ENCODE measurements at places on chromosomes 12 and 14. TPM values are rescaled to one million over a fixed set of nuclear protein-coding genes. Genes with fewer than 3 reads are reported as not detected.

Gene ATP23
- 5.3 TPM for total RNA-seq

Gene WDHD1
- 1.8 TPM for total RNA-seq

Gene KLRK1
- 0.96 TPM for total RNA-seq

Gene PTCSC3
- not detected for total RNA-seq

Gene POP5
- total RNA-seq, result 17.9 TPM

Gene WNT1
- 1.8 TPM for total RNA-seq

Gene THAP2
- total RNA-seq, result 12.6 TPM

Gene NANOG
- not detected for total RNA-seq

GRCh38 chr14:41817626-41818025, 210.9 kb downstream of the LRFN5 start:
- no peaks in the 10 kb centered on the region for H3K27me3 ChIP-seq
- no peak for DNase-seq
- H3K4me3 ChIP-seq, result no peak overlapping the region
- H3K4me1 ChIP-seq, result no peaks in the 10 kb centered on the region
- no peaks in the 10 kb centered on the region for H3K36me3 ChIP-seq

DNA sequence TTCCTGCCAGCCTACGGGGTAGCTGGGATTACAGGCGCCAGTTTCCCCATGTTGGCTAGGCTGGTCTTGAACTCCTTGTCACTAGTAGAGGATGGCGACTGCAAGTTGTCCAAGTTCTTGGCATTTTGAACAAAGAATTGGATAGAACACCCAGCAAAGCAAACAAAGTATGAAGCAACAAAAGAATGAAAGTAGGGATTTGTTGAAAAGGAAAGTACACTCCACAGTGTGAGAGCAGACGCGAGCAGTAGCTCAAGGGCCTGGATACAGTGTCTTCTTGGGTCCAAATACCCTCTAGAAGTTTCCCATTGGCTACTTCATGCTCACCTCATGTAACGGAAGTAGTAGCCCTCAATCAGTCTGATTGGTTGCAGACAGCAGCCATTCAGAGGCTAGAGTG, 152.2 kb downstream of the CCER1 start:
- no peaks in the 10 kb centered on the region for H3K4me1 ChIP-seq
- H3K36me3 ChIP-seq, result no peaks in the 10 kb centered on the region

GRCh38 chr12:3168223-3169221, 91.3 kb downstream of the TSPAN9 start:
- H3K27me3 ChIP-seq, result no peaks in the 10 kb centered on the region
- no peak overlapping the region for H3K27ac ChIP-seq
- no peaks in the 10 kb centered on the region for H3K36me3 ChIP-seq
- no peak for DNase-seq
- no peaks in the 10 kb centered on the region for H3K4me1 ChIP-seq
- H3K4me3 ChIP-seq, result no peak overlapping the region

- H3K27me3 ChIP-seq, result no peaks in the 10 kb centered on the region
- DNase-seq, result no peak
- H3K36me3 ChIP-seq, result no peaks in the 10 kb centered on the region
- H3K4me3 ChIP-seq, result no peak overlapping the region
- H3K27ac ChIP-seq, result no peak overlapping the region
These were observed 323.8 kb upstream of the DCN start for GRCh38 chr12:91506452-91506851.

DNA sequence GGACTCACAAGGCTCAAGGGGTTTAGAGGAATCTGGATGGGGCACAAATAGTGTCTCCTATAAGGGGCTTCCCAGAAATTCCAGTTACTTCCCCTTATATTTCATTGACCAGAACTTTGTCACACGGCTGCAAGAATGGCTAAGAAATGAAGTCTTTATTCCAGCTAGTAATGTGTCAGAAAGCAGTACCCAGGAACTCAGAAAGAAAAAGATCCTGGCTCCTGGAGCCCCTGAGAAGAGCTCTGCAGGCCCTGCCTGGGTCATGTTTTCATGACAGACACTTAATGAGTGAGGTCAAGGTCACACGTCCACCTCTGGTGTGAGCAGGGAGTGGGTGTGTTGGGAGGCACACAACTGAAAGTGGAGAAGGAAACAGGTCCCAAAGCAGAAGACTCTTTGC, 17.8 kb downstream of the KCNK13 start:
- H3K27ac ChIP-seq, result no peak overlapping the region
- no peaks in the 10 kb centered on the region for H3K36me3 ChIP-seq
- H3K4me3 ChIP-seq, result no peak overlapping the region
- H3K4me1 ChIP-seq, result no peaks in the 10 kb centered on the region
- H3K27me3 ChIP-seq, result peaks cover 2% of the 10 kb centered on the region

DNA sequence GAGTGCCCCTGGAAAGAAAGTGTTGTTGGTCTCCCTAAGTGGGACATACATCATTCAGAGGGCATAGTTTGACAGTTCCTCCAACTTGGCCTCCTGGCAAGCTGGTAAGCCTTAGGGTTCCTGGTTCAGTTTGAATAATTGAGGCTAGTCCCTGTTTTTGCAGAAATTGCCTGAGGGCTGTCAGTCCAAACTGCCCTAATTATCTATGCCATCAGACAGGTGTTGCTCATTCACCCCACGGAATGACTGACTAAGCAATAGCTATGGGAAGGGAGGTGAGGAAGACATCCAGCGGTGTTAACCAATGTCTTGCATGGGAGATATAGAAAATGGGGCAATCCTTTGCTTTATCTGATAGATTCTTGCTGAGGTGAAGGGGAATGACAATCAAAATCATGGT, 37.6 kb downstream of the SPTSSA start:
- DNase-seq, result no peak
- H3K4me3 ChIP-seq, result no peak overlapping the region
- no peaks in the 10 kb centered on the region for H3K27me3 ChIP-seq
- H3K36me3 ChIP-seq, result no peaks in the 10 kb centered on the region
- H3K27ac ChIP-seq, result no peak overlapping the region
- no peaks in the 10 kb centered on the region for H3K4me1 ChIP-seq

- H3K27me3 ChIP-seq, result no peaks in the 10 kb centered on the region
- peaks cover 4% of the 10 kb centered on the region for H3K36me3 ChIP-seq
- no peak overlapping the region for H3K4me3 ChIP-seq
- H3K27ac ChIP-seq, result no peak overlapping the region
- no peak for DNase-seq
- peaks cover 39% of the 10 kb centered on the region for H3K4me1 ChIP-seq
These were observed 9.6 kb downstream of the KLC1 start for GRCh38 chr14:103638594-103638993.

DNA sequence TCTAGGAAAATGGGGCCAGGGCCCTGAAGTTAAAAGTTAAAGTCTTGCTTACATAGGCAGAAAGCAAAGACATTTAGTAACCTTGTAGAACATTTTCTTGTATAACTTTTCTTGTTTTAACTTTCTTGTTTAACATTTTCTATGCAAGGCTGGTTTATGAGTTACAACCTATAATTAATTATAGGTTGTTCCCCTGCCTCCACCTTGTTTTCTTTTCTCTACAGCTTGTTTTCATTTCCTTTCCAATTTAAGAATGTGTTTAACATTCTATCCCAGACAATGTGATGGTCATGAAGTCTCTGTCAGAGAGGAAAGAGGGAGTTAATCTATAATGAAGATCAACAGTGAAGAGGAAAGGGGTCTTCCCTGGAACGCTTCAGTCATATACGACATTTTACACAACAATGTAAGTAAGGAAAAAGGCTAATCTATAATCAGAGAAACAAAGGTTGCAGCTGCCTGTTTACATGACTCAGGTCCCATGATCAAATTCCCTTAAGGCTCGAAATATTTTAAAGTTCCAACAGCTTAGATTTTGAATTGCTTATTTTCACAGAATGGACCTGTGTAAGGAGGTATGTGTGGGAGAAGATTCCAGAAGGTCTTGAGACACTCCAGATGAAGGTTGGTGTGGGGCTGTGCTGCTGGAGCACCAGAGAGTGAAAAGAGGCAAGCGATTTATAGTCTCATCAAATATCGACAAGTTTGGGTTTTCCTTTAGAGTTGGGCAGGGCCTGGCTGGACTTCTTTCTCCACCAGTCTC, 34.2 kb upstream of the TCL1B start:
- no peak overlapping the region for H3K27ac ChIP-seq
- H3K4me1 ChIP-seq, result no peaks in the 10 kb centered on the region
- no peaks in the 10 kb centered on the region for H3K27me3 ChIP-seq
- no peaks in the 10 kb centered on the region for H3K36me3 ChIP-seq
- DNase-seq, result no peak
- no peak overlapping the region for H3K4me3 ChIP-seq

DNA sequence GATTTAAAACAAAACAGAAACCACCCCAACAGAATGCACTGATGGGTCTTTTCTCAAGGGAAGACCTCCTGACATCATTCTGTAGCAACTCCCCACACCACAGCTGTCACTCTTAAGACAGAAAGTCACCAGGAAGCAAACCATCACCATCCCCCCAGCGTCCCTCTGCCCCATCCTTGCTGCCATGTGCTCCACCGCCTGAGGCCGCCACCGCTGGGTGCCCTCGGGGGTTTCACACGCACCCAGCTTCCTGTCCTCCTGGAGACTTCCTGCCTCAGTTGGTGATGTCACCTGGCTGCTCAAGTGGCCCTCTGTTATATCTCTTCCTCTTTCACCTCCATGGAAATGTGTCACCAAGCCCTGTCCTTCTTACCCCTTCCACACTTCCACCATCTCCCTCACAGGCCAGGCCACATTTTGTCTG, 71.4 kb upstream of the GPR68 start:
- H3K36me3 ChIP-seq, result peaks cover 86% of the 10 kb centered on the region
- peak overlapping the region; percentile 91 for H3K27ac ChIP-seq
- DNase-seq, result peak; percentile 63
- H3K4me1 ChIP-seq, result peaks cover 96% of the 10 kb centered on the region
- no peak overlapping the region for H3K4me3 ChIP-seq

DNA sequence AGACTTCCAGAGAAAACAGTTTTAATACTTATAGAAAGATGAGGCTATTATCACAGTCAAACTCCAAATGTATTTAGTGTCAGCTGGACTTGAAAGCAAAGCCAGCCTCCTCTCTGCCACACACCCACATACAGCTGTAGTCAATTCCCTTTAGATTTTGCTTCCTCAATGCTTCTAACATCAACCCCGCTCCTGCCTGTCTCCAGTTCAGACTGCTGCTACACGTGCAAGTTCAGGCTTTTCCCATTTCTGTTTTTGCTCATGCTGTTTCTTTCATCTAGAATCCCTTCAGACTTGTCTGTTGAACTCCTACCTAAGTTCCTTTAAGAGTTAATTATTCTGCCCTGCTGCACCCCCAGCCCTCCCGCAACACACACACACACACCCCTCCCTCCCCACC, 380.0 kb downstream of the KCNH5 start:
- no peaks in the 10 kb centered on the region for H3K27me3 ChIP-seq
- H3K27ac ChIP-seq, result no peak overlapping the region
- H3K4me3 ChIP-seq, result no peak overlapping the region
- no peaks in the 10 kb centered on the region for H3K4me1 ChIP-seq
- no peak for DNase-seq

- H3K27me3 ChIP-seq, result peaks cover 39% of the 10 kb centered on the region
- H3K4me3 ChIP-seq, result no peak overlapping the region
- peaks cover 14% of the 10 kb centered on the region for H3K4me1 ChIP-seq
- H3K36me3 ChIP-seq, result no peaks in the 10 kb centered on the region
- no peak overlapping the region for H3K27ac ChIP-seq
These were observed 11.4 kb downstream of the CABP1 start for GRCh38 chr12:120651821-120652220.

- no peaks in the 10 kb centered on the region for H3K27me3 ChIP-seq
- H3K4me1 ChIP-seq, result no peaks in the 10 kb centered on the region
- H3K27ac ChIP-seq, result no peak overlapping the region
- no peak overlapping the region for H3K4me3 ChIP-seq
- H3K36me3 ChIP-seq, result no peaks in the 10 kb centered on the region
These were observed 42.9 kb downstream of the FLRT2 start for GRCh38 chr14:85572845-85573244.

- no peak overlapping the region for H3K27ac ChIP-seq
- peaks cover 8% of the 10 kb centered on the region for H3K27me3 ChIP-seq
- no peaks in the 10 kb centered on the region for H3K4me1 ChIP-seq
- no peaks in the 10 kb centered on the region for H3K36me3 ChIP-seq
These were observed 19.0 kb downstream of the FAM222A start for GRCh38 chr12:109732321-109733305.

DNA sequence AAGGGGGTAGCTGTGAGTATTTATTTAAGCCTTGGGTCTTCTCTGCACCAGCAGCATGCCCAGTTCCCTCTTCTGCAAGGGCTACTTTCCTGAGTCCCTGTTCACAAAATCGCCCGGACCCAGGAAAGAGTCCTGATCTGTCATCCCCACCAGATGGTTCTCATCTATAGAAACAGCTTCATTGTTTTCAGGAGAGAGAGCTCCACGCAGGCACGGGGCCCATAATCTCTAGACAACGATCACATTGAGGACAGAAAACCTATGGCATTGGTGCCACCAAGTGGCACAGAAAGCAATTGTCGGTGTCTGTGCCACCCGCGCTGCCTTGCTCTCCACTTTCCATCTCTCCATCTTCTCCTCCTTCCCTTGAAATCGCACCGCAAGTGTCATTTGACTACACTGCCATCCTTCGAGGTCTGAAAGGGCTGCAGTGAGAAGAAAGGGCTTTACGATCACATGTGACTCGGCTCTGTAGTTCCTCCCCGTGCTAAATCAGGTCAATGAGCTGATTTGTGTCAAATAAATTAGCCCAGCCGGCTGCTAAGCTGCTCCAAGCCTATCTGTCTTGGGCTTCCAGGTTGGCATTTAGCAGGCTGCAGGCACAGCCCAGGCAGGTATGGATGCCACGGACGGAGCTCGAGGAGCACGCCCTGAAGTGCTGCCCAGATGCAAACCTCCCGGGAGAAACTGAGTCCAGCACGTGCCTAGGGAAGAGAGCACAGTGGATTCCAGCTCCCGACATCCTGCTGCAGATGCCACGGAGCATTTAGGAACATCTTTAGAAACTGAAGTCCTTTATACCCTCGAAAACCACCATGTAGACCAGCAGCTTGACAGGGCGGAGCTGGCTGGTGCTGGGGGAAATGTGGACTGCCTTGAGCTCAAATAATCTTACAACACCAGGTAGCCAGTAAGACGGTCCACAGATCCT, 28.8 kb downstream of the SPRING1 start:
- no peaks in the 10 kb centered on the region for H3K27me3 ChIP-seq
- H3K4me3 ChIP-seq, result no peak overlapping the region
- H3K36me3 ChIP-seq, result no peaks in the 10 kb centered on the region
- no peak overlapping the region for H3K27ac ChIP-seq
- DNase-seq, result peak; percentile 37

DNA sequence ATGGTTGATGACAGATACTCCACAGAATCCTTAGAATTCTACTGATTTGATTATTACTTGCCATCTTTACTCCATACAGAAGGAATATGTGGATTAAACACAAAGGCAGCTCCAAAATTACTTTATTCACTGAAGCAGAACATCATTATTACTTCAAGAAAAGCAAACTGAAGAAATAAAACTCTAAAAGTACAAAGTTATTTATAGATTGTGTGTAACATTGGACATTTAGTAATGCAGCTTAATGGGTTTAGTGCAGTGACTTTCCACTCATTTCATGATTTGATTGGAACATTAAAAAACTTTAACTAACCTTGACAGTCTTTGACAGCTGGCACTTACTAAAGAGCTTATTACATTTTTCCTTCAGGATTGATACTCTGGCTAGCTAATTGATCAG, 59.0 kb upstream of the ATP2A2 start:
- no peaks in the 10 kb centered on the region for H3K4me1 ChIP-seq
- DNase-seq, result no peak
- no peaks in the 10 kb centered on the region for H3K27me3 ChIP-seq
- H3K36me3 ChIP-seq, result no peaks in the 10 kb centered on the region
